ENCODE measurements at places on chromosomes 3 and 15.
A peak's percentile ranks its signal among the peaks of the same experiment; 100 is the strongest.

- DNase-seq, result no peak
These were observed 324.1 kb upstream of the CADM2 start for GRCh38 chr3:84634668-84635067.

GRCh38 chr3:49611719-49612118 is 57.4 kb downstream of the BSN start:
- DNase-seq, result no peak

GRCh38 chr15:40881351-40881750 is 7.3 kb upstream of the RHOV start:
- no peak for DNase-seq

GRCh38 chr3:50102558-50102957 is 13.8 kb downstream of the RBM5 start:
- no peak for DNase-seq

DNA sequence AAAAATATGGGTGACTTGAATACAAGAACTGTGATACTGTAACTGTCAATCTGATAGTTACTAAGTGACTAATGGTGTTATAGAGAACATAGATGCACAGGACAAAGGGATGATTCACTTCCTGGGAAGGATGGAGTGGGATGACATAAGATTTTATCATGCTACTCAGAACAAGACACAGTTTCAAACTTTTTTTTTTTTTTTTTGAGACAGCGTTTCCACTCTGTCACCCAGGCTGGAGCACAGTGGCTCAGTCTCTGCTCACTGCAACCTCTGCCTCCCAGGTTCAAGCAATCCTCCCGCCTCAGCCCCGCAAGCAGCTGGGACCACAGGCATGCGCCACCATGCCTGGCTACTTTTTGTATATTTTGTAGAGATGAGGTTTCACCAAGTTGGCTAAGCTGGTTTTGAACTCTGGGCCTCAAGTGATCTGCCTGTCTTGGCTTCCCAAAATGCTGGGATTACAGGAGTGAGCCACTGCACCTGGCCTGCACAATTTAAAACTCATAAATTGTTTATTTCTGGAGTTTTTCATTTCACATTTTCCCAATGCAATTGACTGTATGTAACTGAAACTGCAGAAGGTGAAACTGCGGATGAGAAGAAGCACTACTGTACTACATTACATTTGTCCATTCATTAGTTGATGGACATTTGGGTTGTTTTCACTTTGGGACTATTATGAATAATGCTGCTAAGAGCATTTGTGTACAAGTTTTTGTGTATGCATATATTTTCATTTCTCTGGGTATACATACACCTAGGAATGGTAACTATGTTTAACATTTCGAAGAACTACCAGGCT is 40.6 kb downstream of the ADIPOQ start:
- DNase-seq, result no peak

- DNase-seq, result no peak
These were observed 82.1 kb upstream of the RAD18 start for GRCh38 chr3:9045371-9045770.

GRCh38 chr15:96262549-96263489 is 67.7 kb upstream of the NR2F2 start:
- DNase-seq, result no peak

GRCh38 chr3:48407542-48408099 is 22.3 kb downstream of the PLXNB1 start:
- no peak for DNase-seq

- DNase-seq, result no peak
These were observed 99.1 kb upstream of the ARHGEF3 start for GRCh38 chr3:56900801-56901200.

DNA sequence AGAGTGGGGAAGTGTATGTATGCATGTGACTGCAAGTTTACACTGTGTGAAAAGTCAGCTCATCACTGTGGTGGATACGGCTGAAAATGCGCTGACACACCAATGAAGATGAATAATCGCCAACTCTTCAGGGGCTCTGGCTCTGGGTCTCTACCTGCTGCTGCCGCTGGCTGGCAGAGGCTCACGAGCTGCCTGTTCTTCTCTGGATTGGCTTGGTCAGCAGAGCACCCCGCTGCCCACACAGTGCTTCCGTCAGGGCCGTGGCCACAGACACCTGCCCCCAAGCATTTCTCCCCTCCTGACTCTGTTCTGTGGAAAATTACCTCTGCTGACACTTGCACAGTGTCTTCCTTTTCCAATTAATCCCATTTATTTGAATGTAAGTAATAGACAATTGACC is 215.5 kb downstream of the GAP43 start:
- DNase-seq, result no peak

GRCh38 chr15:36066757-36067156 is 512.7 kb upstream of the CDIN1 start:
- DNase-seq, result peak; percentile 46

GRCh38 chr3:128285042-128285966 is 132.0 kb downstream of the EEFSEC start:
- no peak for DNase-seq

- DNase-seq, result no peak
These were observed 7.6 kb downstream of the LPCAT4 start for GRCh38 chr15:34359416-34359815.

DNA sequence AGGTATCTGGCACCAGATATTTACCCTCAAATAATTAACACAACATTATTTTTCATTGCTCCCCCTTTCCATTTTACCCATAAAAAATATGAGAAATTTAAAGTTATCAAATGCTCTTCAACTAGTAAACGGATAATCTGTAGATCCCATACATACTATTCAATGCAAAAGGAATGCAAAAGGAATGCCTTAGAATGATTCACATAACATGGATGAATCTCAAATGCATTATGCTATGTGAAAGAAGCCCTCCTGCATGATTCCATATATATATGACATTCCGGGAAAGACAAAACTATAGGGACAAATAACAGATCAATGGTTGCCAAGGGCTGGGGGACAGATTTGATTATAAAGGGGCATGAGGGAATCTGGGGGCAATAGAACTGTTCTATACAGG is 195.7 kb downstream of the STT3B start:
- no peak for DNase-seq

DNA sequence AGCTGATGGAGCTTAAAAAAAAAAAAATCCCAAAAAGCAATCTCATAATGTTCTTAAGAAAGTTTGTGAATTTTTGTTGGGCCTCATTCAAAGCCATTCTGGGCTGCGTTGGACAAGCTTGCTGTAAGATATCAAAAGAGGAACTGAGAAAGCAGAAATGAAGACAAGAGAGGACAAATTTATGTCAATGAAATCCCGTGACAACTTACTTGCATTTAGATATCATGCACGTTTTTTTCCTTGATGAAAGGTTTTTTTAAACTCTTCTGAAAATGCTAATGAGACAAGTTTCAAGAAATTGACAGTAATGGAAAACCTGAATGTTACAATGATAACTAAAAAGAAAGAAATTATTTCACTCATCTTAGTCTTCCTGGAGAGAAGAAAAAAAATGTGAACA is 662.9 kb downstream of the SQOR start:
- DNase-seq, result no peak

- DNase-seq, result peak; percentile 78
These were observed 5.2 kb upstream of the ZXDC start for GRCh38 chr3:126480861-126481260.

DNA sequence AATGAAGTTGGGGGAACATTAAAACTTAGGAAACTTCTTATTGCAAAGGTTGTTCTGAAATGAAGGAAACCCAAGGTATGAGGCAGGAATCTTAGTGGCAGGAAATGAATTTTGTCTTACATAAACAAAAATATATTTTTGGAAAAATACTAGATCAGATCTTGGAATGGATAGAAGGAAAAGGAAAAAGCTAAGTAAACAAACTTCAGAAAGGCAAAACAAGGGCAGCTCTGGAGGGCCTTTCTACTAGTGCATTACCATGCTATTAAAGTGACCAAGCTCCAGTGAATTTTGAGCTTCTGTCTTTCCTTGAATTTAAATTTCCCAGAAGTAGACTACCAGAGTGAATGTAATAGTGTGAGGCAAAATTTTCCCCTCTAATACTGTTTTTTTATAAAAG is 13.6 kb downstream of the ARL6 start:
- no peak for DNase-seq

DNA sequence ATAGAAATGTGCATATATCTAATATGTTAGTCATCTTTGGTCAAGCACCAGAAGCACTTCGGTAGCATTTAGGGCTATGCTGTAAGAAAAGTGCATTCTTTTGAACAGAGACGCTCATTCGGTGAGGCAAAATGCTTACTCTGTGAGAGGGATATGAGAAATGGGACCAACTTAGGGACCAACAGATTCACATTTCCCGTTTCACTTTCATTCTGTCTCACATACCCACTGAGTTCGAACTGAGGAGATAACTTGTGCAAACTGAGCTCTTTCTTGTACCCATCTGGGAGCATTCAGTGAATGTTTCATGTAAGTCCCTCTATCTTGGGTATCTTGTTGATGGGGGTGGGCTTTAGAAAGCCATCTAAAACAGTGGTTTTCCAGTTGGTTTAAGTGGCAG is 135.3 kb downstream of the FEZF2 start:
- no peak for DNase-seq

- DNase-seq, result no peak
These were observed 46.1 kb downstream of the BBS4 start for GRCh38 chr15:72732086-72732485.

DNA sequence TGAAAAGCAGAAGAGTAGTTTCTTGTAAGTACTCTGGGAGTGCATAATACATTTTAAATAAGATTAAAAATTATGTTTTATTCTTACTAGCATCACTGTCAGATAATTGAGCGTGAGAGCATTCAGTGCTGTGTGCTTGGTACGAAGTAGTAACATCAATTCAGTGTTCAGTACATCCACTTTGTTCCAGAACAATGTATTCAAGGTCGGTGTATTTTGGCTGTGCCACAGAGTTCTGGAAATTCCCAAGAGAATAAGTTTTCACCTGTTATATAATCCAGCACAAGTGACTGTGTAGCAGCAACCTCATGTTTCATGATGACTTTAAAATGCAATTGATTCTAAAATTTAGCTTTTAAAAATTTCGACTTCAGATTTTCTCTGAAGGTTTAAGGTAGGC is 130.6 kb downstream of the IGF1R start:
- no peak for DNase-seq

GRCh38 chr3:18469775-18470174 is 44.6 kb upstream of the SATB1 start:
- DNase-seq, result no peak

DNA sequence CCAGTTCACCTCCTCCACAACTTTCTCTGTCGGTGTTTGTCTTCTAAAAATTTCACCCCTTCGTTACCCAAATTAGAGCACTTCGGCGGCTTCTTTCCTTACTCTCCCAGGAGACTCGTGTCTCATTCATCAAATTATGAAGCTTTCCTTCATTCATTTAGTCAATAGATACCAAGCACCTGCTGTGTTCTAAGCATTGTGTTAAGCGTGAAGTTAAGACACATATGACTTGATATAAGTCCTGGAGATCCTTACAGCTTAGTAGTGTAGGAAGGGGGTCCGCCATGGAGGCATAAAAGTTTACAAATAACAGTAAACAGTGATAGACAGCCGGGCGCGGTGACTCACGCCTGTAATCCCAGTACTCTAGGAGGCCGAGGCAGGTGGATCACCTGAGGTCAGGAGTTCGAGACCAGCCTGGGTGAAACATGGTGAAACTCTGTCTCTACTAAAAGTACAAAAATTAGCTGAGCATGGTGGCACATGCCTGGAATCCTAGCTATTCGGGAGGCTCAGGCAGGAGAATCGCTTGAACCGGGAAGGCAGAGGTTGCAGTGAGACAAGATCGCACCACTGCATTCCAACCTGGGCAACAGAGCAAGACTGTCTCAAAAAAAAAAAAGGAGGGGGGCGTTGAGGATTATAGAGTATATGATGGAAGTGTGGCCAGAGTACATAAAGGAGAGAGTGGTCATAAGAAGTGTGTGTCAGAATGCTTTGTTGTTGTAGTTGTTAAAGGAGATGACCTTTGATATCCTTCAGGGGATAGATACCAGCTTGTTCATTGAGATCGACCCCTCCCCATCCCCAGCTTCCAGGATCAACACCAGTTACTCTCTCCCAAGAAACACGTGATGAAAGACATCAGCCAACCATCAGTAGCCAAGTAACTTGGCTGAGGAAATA is 744 bp upstream of the CCDC32 start:
- DNase-seq, result no peak

DNA sequence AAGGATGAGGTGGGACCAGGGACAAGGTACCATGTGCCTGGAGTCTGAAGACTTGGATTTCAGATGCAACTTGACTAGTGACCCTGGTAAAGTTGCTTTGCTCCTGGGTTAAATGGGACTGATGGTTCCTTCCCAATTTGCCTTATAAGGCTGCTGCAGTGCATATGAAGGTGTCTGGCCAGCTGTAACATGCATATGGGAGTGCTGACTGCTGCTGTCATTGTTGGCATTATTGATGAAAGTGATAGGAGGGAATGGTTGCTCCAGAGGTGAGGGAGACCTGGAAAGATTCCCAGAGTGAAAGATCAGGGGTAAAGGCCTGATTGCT is 20.5 kb downstream of the CYP8B1 start:
- DNase-seq, result no peak

- no peak for DNase-seq
These were observed 17.3 kb downstream of the ZDHHC19 start for GRCh38 chr3:196193736-196194541.

DNA sequence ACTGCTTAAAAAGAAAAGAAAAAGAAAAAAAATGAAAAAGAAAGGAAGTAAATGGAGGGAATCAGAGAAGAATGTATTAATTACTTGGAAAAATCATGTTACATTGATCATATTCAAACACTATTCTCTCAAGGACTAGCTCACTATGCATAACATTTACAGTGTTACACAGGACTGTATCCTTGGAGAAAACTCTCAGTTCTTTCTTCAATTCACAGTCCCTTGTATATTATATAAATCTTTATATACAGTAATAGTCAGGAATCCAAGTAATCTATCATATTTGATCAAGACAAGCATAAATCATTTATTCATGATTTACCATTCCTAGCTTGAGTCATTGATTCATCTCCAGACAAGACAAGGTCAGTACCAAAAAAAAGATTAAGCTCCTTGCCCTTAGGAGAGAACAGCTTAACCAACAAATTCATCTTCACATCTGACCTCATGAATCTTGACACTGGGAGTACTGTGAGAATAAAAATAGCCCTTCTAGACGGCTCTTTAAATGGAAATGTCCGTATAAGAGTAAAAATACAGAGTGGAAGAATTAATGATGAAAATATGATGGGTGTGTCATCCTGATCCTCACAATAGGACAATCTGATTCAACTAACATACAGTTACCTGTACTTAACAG is 980.4 kb downstream of the NAALADL2 start:
- DNase-seq, result no peak

- DNase-seq, result no peak
These were observed 1218.0 kb downstream of the NSUN3 start for GRCh38 chr3:95280711-95281352.

GRCh38 chr15:56969265-56969895 is 50.9 kb downstream of the TCF12 start:
- no peak for DNase-seq

- DNase-seq, result no peak
These were observed 293.4 kb downstream of the MAGI1 start for GRCh38 chr3:65745306-65745705.

- no peak for DNase-seq
These were observed 1.8 kb downstream of the GORASP1 start for GRCh38 chr3:39105687-39106063.

- no peak for DNase-seq
These were observed 1.7 kb downstream of the SIN3A start for GRCh38 chr15:75449585-75450306.

GRCh38 chr3:78698431-78698830 is 1069.4 kb downstream of the ROBO1 start:
- no peak for DNase-seq

Data from NCI-H446 (cell line).